Stimulated activated CD8-positive, alpha-beta memory T cell treated with anti-CD3 and anti-CD28 coated beads, Interleukin-4, amount 100 ng/mL, for 24 hours (primary cell): ENCODE measurements at places on chromosomes 4 and X.
A peak's percentile ranks its signal among the peaks of the same experiment; 100 is the strongest.

DNA sequence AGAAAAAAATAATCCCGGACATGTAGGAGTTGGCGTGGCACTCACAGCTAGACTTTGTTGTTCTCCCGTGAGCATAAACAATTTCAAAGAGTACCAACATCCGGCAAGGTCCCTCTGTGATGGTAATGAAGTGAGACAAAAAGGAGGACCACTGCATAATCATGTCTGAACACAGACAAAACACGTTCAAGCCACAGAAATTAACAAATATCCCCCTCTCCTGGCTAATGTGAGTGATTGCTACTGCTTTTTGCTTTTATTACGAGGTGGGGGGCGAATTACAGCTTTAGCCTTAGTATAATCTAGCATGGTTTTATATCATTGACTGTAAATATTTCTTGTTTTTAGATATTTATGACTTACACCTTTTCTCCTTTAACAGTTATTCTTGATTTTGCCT lies 118.5 kb downstream of the PLS3 start:
- no peak for DNase-seq

DNA sequence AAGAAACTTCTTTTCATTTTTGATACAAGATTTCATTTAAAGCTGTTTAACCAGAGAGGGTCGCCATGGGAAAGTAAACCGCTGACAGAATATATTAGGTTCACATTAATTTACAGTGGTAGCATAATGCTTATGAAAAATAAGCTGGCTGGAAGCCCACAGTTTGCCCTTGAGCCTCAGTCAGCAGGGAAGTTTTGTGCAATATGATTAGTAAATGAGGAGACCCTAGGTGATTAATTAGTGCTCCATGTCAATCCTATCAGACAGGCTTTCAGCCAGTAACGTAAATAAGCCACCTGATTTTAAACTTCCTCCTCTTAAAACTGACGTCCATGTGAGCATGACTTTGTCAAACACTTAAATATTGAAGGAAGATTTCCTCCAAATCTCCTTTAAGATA lies 134.2 kb downstream of the TSPAN5 start:
- no peak for DNase-seq

- DNase-seq = no peak
These were observed 69.2 kb upstream of the SPRY1 start for GRCh38 chr4:123327346-123327745.

- no peak for DNase-seq
These were observed 57.6 kb downstream of the RAI2 start for GRCh38 chrX:17803449-17803848.

- peak; percentile 48 for DNase-seq
These were observed 26.7 kb downstream of the HTT-AS start for GRCh38 chr4:3047464-3048286.

DNA sequence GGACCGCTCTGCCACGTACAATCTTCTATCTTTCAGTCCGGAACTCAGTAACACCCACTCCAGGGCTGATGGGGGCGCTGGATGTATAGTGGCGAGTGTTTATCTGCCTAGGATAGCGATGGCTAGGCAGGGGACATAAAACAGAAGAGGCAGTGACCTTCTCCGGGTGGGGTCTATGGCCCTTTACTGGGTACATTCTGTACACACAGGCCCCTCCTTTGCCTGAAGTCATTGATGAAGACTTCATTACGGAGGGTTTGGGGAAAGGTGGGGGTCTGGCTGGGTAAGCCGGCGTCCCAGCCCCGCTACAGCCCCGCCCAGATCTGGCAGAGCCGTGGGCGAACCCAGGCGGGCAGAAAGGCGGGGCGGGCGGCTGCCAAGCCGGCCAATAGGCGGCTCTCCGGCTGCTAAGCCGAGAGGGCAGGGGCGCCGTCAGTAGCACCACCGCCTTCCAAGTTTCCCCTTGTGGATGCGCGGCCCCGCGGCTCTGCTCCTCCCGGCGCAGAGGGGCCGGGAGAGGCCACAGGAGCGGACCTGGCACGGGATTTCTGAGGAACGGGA lies at the start of gene CHST7:
Gene CHST7, plus strand, starts transcription at position 435 of the 561 bp plus-strand sequence. CDS start 167 bp downstream, outside the sequence.
- no peak for DNase-seq

DNA sequence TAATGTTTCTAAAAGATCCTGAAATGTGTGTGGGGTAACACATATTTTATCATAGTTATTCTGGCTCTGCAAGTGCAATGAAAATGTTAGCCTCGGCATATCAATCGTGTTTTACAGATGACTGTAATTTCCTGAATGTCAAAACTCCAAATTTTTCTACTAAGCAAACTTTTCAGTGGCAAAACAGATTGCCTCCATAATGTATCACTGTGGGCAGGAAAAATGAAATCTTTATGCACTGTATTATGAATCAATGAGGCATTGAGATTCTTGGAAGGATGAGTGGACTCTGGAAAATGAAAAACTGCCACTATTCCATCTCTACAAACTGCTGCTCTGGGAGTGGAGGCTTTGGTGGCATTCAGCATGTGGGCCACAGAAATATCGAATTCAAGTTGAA lies 160.1 kb upstream of the MBNL3 start:
- DNase-seq = no peak

- no peak for DNase-seq
These were observed 21.0 kb upstream of the SPON2 start for GRCh38 chr4:1193206-1194009.

DNA sequence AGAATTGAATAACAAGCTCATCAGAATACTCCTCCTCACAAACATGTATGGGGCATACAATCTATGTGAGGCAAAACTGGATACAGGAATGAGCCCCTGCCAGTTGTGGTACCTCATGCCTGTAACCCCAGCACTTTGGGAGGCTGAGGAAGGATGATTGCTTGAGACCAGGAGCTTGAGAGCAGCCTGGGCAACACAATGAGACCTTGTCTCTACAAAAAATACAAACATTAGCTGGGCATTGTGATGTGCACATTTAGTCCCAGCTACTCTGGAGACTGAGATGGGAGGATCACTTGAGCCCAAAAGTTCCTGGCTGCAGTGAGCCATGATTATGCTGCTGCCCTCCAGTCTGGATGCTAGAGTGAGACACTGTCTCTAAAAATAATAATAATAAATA lies 611.0 kb downstream of the NLGN4X start:
- DNase-seq = no peak

DNA sequence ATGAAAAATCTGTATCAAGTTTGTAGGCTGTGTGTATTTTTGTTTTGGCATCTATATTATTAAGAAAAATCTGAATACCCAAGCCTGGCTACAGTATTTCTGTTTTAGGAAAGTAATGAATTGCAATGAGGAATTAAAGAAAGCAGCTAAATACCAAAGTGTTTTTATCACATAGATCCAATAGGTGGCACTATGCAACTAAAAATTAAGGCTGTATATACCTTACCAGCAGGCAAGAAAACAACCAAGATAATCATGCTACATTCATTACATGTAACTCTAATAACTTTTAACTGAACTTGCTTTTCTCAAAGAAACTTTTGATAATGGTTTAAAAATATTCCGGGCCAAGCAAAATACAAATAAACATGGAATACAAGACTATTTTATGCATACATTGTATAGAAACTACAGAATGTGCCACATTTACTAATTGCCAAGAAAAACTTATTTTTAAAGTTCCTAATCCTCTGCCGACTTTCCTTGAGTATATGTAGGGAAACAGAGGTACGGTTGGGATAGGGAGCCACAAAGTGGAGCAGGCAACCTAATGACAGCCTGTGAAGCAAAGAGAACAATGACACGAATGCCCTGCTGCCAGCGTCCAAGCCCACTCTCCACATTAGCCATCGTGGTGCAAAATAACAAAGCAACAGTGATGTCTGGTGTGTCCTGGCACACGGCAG lies 63.7 kb downstream of the SEC24D start:
- DNase-seq = no peak

- DNase-seq = no peak
These were observed 66.2 kb downstream of the VCX3A start for GRCh38 chrX:6468706-6469105.

GRCh38 chr4:88742561-88742960 lies 44.9 kb upstream of the NAP1L5 start:
- no peak for DNase-seq

- DNase-seq = no peak
These were observed 95.3 kb upstream of the GUCY1A1 start for GRCh38 chr4:155571184-155571944.

GRCh38 chr4:19905024-19905423 lies 346.7 kb upstream of the SLIT2 start:
- no peak for DNase-seq

- DNase-seq = no peak
These were observed 690 bp upstream of the NEIL3 start for GRCh38 chr4:177308847-177309521.

GRCh38 chr4:93670434-93670833 lies 158.1 kb upstream of the ATOH1 start:
- no peak for DNase-seq

DNA sequence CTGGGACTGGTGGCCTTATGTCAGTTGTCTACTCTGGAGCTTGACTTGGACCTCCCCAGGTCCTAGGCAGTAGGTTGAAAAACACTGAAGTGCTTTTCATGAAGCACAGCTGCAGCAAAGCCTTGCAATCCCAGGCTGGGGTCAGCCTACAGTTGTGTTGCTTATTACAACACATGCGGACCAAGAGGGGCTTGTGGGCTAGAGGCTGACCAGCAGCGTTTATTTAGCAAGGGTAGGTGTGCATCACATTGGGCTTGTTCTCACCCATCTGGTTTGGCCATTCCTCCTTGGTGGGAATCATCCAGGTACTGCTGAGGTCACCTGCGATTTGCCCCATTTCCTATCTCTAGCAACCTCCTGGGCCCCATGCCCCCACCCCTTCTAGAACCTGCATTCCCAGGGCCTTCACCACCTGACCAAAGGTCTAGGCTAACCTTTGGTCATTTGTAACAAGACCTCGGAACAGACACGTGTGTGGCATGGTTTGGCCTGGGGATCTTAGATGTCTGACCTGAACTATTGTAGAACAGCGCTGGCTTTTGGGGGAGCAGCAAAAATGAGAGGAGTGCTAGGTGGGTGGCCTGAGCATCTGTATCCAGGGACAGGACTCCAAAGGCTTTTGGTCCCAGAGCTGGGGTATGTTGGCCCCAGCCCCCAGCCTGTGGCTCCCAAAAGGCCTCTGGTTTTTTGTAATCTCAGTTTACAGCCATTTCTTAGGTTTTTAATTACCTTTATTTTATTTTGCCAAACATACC lies 3.0 kb downstream of the RPL10 start:
- DNase-seq = no peak

- DNase-seq = no peak
These were observed 39.8 kb upstream of the NAP1L5 start for GRCh38 chr4:88737307-88737941.

- no peak for DNase-seq
These were observed 21.1 kb downstream of the ACOX3 start for GRCh38 chr4:8419222-8420041.

DNA sequence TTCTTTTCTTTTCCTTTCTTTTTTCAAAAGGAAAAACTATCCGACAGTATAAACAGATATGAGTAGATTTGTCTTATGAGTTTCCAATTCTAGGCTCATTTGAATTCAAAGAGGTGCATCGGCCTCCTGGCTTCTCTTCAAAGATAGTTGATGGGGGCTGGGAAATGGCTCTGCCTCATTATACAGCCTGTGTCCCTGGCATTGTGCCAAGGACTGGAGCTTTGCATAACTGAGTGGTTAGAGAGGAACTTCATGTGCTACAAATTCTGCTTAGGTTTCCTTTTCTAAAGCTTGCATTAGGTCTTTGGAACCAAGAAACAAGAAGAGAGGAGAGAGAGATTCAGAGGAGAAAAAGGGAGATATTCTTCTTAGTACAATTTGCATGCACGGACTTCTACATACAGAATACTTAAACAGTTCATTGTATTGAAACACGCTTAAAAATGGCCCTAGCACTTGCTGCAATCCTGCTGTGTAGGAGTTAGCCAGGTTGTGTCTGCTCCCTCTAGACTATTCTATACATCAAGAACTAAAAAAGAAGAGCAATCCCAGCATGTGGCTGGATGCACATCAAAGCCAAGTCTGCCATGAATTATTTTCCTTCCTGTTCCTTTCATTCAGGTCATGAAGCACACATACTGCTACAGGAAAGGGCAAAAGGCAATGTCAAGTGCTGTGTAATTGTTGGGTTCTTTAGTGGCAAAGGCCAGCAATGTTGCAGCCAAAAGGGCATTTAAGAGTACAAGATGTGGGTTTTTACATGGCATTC lies 70.9 kb downstream of the INTS12 start:
- DNase-seq = no peak

DNA sequence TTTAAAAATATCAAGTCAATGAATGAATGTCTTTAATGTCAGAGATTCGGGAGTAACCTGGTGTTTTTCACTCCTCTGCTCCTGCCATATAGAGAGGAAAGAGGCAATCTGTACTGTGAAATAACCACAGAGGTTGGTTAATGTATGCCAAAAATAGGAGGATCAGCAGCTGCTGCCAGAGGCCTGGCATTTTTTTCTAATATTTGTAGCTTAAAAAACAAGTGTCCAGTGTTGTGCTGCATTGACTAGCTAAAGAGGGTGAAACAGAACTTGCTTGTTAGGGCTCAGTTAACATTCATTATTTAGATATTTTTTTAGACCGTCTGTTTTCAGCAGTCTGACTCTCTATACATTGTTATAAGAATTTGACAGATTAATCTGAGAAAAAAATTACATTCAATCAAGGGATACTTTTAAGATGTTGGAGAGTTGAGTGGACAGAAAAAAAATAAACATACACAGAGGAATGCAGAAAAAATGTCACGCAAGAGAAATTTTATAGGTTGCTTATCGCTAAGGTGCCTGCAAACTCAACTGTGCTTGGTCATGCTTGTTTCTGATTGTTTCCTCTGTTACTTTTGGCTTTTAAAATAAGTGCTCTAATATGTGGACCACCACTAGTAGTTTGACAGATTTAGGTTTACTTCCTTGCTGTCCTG lies 392.3 kb upstream of the GALNT7 start:
- DNase-seq = no peak

- no peak for DNase-seq
These were observed 273.0 kb downstream of the ARHGAP24 start for GRCh38 chr4:85747882-85748491.

GRCh38 chr4:159400558-159401225 lies 297.8 kb downstream of the RAPGEF2 start:
- no peak for DNase-seq

DNA sequence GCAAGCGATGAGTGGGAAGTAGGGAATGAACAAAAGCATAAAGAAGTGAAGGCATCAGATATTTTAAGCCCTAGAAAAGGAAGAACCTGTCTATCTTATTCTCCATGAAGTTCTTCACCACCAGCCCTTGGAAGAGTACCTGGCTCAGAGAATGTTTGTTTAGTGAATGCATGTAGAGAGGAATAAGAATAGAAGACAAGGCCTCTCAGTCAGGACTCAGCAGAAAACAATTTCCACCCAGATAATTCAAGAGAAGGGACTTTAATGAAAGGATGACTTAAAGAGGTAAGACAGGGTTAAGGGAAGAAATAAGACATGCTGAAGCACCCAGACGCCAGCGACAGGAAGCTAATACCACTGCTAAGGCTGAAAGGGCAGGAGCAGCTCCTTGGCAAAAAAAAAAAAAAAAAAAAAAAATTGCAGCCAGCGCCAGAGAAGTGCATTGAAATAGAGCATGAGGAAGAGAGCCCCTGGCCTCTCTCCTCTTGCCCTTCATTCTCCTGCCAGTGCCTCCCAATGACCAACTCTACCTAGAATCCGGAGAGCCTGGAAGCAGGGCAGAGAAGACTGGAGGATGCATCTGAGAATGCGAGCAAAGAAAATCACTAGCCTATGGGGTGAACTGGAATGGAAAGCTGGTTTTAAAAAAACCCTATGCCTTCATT lies 47.2 kb upstream of the RASGEF1B start:
- DNase-seq = no peak

- no peak for DNase-seq
These were observed 103.9 kb downstream of the STIM2 start for GRCh38 chr4:26964512-26964911.

- DNase-seq = no peak
These were observed 74.1 kb upstream of the WDR44 start for GRCh38 chrX:118271775-118272174.

- no peak for DNase-seq
These were observed 294.7 kb downstream of the NAF1 start for GRCh38 chr4:162871990-162872389.
